ENCODE measurements at places on chromosomes 6 and 20.

DNA sequence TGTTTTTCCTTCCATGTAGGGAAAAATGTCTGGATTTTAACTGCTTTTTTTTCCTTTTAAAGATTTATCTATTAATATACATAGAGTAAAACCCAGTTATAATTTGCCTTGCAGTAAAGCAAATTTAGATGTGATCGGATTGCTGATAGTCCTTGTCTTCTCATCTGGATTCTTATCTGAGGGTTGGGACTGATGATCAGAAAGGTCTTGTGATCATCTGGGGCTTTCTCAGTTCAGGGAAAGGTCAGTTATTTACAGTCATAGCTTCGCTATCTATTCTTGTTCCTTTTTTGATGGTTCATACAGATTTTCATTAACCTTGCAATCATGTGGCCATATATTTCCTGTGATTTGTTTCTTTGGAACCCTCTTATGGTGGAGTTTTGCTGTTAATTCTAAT lies 63.8 kb upstream of the CLDN20 start:
- no peak for DNase-seq

DNA sequence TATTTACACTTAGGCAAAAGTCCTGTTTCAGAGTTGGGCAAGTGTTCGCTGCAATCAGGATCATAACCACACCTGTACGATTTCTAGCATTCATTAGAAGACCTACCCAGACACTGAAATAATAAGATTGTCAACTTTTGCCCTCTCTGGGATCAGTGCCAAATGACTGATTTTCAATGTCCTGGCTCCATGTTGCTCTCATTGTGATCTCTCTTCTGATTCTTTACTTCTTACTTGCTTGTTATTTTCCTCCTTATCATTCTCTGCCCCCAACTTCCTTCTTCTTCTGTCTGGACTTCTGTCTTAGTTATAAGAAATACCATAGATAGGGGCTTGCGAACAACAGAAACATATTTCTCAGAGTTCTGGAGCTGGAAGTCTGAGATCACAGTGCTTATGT lies 94.4 kb upstream of the BMP2 start:
- DNase-seq = no peak

DNA sequence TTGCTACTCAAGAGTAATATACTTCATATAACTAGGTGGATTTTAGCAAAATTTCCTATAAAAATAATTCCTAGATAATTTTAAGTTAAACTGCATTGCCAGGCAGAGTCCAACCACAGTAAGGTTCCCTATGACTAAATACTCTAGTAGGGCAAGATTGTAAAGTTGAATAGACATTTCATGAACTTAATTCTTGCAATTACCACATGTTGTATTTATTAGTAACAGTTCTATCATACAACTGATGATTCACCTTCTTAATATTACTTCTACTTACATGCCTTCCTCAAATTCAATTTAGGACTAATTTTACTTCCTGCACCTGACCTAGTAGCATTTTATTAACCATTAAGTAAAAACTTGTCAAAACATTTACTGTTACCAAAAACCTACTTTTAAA lies 266.7 kb upstream of the THEMIS start:
- DNase-seq = no peak

GRCh38 chr20:11797156-11797555 lies 120.5 kb upstream of the BTBD3 start:
- no peak for DNase-seq

DNA sequence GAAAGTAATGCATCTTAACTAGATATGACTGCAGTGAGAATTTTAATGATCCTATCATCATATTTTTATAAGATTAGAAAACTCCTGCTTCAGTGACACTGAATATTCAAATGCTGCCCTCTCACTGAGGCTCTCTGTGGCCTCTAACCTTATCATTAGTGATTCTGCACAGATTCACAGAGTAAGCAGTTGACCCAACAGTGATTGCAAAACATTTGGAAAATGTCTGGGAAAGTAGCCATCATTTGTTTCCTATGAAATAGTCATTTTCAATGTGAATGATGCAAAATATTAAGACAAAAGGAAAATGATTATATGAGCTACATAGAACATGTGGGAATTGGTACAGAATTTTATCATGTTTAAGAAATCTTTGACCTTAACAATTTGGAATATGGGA lies 210.3 kb downstream of the TBX18 start:
- no peak for DNase-seq

DNA sequence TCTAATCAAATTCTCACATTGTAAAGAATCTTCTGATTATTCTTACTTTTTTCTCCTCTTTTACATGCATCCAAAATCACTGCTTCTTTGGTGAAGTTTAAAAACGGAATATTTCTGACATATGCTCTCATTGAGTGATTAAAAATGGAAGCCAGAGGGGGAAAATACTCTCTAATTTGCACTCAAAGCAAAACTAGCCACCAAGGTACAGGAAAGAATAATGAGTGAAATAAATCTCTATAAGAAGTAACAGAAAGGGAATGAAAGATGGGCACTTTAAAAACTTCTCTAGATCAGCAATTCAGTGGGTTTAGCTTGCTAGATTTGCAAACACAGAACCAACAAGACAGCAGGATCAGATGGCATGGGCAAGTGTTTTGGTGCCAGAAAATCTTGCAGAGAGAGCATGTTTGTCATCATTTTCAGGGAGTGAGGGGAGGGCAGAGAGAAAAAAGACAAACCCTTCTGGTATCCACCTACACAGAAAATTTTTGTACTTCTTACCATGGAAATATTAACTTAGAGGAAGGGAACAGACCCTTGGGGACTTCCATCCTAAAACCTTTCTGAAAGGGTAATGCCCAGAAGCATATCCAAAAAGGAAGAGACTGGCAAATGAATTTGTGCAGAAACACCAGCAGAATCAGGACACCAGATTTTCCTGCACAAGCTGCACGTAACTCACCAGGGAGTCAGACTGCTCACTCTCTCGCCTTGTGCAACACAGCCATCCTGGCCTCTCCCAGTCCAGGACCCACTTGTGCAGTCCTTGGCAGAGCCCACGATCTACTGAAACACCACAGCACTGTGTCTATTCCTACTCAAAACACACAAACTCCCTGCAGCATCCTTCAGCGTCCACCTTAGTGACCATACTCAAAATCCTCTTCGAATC lies 270.2 kb upstream of the PRDM1 start:
- no peak for DNase-seq

DNA sequence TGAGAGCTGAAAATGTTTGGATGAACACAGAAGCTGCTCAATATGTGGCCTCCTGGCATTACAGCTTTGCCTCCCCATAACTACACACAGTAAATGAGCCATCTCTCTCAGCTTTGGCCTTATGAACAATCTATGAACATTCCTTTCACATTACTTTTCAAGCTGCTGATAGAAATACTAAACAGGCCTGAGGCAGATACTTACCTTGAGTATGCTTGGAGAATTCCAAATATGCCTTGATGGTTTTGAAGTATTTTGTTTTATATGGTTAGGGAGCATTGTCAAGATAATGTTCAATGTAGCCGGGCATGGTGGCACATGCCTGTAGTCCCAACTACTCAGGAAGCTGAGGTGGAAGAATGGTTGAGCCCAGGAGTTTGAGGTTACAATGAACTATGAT lies 104.5 kb downstream of the CD24 start:
- DNase-seq = no peak

DNA sequence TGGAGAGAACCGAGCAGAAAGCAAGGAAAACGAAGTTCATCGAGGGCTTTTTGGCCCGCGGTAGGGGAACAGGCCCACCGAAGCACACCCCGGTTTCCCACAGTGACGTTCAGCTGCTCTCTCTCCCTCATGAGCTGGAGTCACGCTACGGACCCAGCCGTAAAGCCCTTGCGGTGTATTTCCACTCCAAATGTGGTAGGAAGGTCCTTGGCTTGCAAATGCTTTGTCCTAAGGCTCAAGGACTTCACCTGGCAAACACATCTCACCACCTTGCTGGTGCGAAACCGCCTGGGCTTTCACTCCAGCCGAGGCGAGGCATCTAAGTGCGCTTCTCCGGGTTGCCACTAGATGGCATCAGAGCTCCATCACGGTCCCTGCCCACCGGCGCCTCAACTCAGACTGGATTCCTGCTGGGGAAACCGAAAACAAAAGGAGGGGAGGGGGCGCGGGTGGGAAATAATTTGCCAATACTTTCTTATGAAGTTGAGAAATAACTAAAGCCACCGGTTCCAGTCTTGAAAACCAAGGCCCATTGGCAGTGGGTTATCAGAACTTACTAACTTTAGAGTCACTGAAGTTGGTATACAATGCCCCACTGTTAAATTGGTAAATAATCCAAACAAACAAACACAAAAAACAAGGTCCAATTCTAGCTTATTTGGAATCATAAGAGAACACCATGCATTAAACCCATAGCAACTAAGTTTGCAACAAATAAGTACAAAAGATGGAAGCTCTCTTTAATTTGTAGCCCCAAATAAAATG lies 13.4 kb upstream of the FOXC1 start:
- no peak for DNase-seq

GRCh38 chr6:63478734-63479133 lies 93.5 kb upstream of the LOC128125822 start:
- DNase-seq = no peak

- DNase-seq = no peak
Observed at GRCh38 chr6:43823390-43823789, 53.4 kb downstream of the VEGFA start.

- no peak for DNase-seq
Observed at GRCh38 chr6:99521633-99522151, 6.5 kb upstream of the USP45 start.

DNA sequence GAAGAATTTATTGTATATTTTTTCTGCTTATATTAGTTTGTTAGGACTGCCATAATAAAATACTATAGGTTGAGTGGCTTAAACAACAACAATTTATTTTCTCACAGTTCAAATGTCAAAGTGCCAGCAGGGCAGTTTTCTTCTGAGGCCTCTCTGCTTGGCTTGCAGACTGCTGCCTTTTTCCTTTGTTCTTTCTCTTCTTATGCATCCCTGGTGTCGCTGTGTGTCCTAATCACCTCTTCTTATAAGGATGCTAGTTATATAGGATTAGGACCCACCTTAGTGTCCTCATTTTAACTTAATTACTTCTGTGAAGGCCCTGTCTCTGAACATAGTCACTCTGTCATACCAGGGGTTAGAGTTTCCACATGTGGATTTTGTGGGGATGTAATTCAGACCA lies 354.4 kb downstream of the NKAIN2 start:
- DNase-seq = no peak

GRCh38 chr6:4941782-4942672 lies 61.8 kb downstream of the RPP40 start:
- no peak for DNase-seq

- no peak for DNase-seq
Observed at GRCh38 chr6:71190809-71191208, 97.8 kb upstream of the OGFRL1 start.

GRCh38 chr6:91437315-91437729 lies 850.5 kb upstream of the MAP3K7 start:
- no peak for DNase-seq

DNA sequence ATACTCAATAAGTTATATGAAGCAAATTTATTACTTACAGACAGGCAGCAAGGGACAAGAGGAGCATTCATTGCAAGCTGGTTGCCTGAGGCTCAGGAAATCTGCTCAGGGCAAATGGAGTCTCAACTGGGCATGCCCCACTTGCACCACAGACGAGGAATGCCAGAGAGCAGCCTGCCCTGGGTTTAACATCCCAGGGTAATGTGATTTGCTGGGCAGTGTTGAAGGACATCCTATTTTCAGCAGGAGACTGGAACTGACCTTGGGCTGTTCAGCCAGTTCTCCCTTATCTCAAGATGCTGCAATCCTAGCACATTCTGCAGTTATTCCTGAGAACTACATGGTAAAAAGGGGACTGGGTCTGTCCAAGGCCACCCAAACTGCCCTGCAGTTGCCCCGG lies 3.8 kb upstream of the ENTPD6 start:
- DNase-seq = no peak

DNA sequence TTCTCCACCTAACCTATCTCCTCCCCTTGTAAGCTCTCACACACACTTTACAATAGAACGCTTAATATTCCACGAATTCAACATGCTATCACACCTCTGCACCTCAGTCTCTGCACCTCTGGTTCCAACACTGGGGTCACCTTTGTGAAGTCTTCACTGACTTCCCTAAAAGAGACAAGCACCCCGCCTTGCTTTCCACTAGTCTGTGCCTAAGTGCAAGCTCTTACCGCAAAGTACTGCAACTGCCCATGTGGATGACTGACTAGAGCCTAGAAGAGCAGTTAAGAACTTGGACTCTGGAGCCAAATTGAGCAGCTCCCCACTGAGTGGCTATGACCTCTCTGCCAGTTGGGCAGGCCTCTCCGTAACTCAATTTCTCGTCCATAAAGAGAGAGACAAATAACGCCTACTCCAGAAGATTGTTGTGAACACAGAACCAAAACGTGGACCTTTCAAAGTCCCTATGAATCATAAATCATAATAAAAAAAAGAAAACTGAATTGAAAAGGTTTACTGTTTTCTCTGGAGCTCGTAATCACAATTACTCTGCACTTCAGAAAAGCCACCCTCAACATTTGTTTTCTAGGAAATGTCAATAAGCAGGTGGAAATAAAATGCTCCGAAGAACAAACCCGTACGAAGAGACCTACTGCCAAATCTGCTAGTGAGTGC lies 1.2 kb downstream of the IFNGR1 start:
- DNase-seq = no peak

DNA sequence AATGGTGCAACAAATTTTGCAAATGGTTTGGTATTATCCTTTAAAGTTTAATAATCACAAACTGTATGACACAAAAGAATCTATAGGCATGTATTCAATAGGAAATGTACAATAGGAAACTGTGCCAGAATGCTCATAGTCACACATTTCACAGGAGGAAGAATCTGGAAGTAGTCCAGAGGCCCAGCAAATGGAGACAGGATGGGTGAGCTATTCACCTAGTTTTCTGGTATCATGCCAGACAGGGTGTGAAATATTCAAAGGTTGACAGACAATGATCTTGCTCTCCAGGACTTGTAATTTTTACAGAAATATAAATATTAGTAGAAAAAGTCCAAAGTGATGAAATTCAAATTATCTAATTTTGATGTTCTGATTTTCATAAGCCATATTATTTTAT lies 520.1 kb upstream of the IMPG1 start:
- DNase-seq = no peak

DNA sequence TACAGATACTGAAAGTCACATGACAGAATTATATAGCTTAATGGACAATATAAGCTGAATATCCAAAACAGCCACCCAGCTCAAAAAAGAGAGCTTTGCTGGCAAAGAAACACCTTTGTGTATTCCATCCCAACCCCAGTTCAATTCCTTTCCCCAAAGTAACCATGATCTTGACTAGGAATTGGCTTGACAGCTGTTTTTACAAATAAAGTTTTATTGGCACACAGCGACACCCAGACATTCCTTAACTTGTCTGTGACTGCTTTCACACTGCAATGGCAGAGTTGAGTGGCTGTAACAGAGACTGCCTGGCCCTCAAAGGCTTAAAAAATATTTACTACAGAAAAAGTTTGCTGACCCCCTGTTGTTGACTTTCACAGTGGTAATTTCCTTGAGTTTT lies 264.0 kb upstream of the TSHZ2 start:
- DNase-seq = no peak

Measured in NCI-H2081 treated with DMSO at 0.1 percent for 48 hours (cell line).